ENCODE measurements at places on chromosomes 4 and X.

DNA sequence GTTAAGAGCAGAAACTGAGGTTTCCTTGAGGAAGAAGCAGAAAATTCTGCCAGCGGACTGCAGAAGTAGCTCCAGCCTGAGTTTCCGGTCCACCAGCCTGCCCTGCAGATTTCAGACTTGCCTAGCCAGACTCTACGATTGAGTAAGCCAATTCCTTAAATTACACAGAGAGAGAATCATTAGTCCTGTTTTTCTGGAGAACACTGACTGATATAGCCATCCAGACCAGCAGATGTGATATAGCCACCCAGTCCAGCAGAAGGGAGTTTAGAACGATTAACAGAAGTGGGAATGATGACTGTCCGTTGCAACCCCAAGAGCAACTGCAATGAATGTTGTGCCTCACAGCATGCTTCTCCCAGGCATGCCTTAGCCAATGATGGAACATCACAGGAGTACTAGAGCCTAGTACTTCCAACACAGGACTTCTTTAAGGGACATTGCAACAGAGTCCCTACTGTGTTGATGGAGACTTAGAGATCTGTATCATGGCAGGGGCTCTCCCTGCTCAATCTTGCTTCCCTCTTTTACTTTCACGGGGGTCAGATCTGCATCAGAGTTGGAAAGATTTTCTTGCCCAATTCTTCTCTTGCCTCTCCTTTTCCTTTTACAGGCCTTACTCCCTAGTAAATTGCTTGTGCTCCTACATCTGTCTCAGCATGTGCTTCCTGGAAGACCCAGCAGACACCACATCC is 264.6 kb upstream of the CLNK start:
- DNase-seq: no peak

GRCh38 chr4:121822796-121823504 is 733 bp downstream of the CCNA2 start:
- no peak for DNase-seq

- DNase-seq: no peak
Measured at GRCh38 chrX:106401965-106402559, 209.7 kb upstream of the RADX start.

DNA sequence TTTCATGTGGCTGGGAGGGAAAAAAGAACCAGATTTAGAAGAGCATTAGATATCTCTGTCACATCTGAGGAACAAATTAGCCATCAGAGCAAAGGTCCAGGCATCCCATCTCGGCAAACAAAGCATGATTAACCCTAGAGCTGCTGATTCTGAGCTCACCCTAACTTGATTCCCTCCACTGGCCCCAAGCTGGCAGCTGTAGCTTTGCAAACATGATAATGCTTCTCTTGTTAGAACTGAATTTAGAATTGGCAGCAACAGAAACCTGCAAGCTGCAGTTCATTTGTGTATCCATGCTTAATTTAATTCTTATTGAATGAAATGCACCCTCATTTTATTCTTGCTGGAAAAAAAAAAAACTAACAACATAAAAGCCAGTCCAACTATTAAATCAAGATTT is 289.2 kb downstream of the IL1RAPL1 start:
- no peak for DNase-seq

- no peak for DNase-seq
Measured at GRCh38 chr4:3283483-3283882, 9.3 kb upstream of the RGS12 start.

- no peak for DNase-seq
Measured at GRCh38 chrX:69063486-69063885, 101.8 kb downstream of the PJA1 start.

DNA sequence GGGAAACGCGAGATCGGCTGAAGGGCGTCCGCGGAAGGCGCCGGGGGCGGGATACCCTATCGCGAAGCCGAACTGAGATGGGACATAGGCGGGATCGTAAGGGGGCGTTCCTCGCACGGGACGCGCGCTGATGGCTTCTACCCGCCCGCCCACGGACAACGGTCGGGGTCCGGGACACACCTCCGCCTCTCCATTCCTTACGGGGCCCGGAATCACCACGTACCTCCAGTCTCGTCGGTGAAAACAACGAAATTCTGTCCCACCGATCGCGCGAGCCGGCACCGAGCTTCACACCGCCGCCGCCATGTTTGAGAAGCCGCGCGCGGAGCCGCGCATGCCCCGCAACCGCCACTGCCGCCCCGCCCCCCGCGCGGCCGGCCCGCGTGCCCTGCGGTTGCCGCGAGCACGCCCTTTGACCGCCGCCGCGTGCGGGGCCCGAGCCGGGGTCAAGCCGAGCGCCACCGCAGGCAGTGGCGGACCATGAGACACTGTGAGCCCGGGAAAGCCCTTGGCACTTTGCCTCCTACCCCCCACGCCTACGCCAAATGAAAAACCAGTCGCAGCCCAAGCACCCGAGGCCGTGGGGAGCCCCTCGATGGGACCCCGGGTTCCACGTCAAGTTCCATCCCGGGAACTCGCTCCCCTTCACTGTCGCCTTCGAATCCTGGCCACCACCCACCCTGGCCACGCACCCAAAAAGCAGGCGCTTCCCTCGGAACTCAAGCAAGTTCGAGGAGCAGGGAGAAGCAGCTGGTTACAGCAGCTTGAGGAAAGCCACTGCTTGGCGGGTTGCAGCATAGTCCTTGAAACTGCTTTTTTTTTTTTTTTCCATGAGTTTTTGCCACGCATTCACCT is at the start of gene SCML2:
Gene SCML2 (minus strand): TSS at position 320 of the 855 bp plus-strand sequence. CDS start 20,617 bp downstream, outside the sequence.
- no peak for DNase-seq

- no peak for DNase-seq
Measured at GRCh38 chrX:68599256-68600152, 48.0 kb upstream of the STARD8 start.

- no peak for DNase-seq
Measured at GRCh38 chr4:47471064-47471463, 7.6 kb upstream of the COMMD8 start.

- DNase-seq: no peak
Measured at GRCh38 chr4:153112041-153112441, 92.2 kb upstream of the TRIM2 start.

Data from AG09309 (cell line).